ENCODE measurements at places on chromosomes 6 and 20.
A peak's percentile ranks its signal among the peaks of the same experiment; 100 is the strongest.

DNA sequence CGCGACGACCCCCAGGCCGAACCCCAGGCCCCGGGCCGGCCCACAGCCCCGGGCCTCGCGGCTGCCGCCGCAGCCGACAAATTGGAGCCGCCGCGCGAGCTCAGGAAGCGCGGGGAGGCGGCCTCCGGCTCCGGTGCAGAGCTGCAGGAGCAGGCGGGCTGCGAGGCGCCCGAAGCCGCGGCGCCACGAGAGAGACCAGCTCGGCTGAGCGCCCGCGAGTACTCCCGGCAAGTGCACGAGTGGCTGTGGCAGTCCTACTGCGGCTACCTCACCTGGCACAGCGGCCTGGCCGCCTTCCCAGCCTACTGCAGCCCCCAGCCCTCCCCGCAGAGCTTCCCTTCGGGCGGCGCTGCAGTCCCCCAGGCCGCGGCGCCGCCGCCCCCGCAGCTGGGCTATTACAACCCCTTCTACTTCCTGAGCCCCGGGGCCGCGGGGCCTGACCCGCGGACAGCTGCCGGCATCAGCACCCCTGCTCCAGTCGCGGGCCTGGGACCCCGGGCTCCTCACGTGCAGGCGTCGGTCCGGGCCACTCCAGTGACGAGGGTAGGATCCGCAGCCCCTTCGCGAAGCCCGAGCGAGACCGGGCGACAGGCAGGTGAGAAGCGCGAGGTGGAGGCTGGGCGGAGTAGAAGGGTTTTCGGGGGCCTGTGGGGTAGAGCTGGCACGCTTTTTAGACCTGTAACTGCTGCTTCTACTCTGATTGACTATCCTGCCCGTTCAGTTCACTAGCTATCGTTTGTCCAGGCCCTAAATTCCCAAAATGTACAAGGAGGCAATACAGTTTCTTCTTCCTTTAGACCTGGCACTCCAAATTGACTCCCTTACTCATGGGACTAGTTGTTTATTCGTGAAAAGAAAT lies 654 bp downstream of the FAM8A1 start:
- peak; percentile 31 for DNase-seq

DNA sequence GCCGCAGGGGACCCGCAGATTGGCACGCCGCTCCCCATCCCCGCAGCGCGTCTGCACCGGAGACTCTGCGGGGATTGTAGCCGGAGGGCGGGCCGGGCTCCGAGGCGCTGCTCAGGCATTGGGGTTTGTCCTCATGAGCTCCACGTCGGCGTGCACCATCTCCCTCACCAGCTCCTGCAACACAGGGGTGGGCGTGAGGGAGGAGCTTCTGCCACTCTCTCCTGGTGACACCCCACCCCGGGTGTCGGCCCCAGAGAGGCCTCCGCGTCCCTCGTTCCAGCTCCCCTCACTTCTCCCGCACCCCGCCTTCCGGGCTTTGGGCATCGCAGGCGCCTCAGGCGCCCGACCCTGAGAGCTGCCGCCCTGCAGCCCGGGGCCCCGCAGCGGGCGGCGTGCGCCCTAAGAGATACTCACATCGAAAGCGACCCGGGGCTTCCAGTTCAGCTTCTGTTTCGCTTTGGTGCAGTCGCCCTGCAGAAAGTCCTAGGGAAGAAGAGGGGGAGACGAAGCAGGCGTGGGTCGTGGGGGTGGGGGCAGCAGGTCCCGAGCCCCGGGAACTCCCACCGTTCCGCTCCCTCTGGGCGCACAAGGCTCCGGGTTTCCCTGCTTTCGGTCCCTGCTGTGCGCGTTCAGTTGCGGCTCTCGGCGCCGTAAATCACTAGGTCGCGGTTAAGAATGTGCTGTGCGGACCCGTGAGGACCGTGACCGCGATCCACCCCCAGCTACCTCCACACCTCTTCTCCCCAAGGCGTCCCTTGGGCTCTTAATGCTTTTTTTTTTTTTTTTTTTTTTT lies 14.5 kb downstream of the FOXC1 start:
- no peak for DNase-seq

DNA sequence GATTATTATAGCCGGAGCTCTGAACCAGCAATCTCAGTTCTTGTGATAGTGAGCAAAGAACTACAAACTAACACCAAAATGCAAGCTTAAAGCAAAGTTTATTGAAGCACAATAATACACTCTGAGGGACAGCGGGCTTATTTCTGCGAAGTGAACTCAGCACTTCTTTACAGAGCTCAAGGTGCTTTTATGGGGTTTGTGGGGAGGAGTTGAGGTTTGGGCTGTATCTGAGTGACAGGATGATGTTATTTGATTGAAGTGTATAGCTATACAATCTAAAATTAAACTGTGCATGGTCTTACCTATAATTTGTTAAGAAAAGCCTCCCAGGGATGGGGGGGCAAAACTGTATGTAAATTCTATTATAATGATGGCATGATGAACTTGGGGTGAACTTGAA lies 1.0 kb upstream of the HFE start:
- no peak for DNase-seq

DNA sequence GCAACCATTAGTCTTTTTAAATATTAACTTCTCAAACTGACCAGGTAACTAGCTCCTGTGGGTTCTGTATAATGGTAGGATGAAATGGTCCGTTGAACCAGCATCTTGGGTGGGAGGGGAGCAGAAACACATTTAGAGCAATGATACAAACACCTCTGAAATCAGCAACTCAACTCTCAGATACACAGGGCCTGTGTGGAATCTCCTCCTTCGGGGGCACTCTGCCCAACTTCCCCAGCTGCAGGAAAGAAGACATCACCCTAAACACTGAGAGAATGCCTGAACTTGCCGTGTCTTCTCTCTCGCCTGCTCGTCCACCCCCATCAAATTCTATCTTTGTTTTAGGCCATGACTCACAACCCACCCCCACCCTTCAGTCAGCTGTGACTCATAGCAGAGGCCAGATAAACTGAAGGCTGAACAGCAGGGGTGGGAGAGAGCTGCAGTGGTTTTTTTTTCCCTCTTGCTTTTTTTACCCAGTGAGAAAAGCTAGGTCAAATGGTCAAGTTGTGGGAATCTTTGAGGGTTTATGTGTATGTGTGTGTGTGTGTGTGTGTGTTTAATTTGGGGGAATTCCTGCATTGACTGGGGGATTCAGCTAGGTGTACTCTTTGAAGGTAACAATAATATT lies 593.4 kb upstream of the JAG1 start:
- no peak for DNase-seq

DNA sequence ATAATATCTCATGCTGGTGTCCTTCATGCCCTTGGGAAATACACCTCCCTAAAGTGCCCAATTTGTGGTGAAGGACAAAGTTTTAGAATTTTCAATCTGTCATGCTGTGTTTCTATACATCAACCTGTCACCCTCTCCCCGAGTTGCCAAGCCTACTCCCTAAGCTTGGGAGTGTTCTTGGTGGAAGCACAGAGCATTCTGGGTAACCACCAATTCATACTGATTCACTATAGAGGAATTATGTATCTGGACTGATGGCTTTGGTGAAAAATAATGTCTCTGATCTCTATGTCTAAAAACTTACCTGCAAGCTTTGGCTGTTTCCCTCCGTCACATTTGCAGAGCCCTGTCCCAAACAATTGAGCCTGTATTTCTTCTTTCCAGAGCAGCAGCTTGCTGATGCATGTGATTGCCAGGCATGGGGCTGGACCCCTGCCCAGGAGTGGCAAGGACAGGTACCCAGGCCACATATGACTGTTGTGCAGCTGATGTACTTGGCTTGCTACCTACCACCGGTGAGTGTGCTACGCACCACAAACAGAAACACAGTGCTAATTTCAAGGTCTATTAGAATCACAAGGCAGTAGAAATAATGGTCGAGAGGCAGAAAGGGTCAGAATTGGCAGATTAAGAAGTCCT lies 202.8 kb upstream of the CITED2 start:
- no peak for DNase-seq

DNA sequence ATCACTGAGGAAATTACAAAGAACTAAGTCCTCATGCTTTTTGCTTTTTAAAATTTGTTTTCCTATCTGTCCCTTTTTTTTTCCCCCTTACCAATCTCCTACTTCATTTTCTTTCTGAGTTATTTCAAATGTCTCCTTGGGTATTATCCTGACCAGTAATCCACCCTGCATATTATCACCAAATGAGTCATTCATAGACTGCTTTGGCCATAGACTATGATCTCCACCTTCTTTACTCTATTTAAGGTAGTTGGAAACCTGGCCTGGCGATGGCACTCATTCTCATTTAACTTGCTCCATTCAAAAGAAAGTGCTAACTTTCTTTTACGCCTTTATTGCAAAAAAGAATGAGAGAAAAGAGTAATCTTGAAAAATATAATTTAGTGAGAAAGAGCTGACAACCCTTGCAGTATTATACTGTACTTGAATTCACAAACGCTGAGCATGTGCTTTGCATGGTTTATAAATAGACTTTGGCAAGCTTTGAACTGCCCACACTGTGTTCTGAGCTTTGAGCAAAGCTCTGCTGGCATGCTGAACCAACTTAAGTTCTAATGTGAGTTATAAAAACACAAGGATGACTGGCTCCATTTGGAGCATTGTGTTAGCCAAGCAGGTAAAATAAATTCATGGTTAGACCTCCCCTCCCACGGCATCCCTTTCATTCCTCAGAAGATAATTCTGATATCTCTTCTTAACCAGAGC lies 198.9 kb downstream of the NKAIN2 start:
- DNase-seq = no peak

GRCh38 chr20:21278829-21279228 lies 24.3 kb upstream of the XRN2 start:
- DNase-seq = no peak

GRCh38 chr20:40948465-40949267 lies 80.0 kb upstream of the TOP1 start:
- no peak for DNase-seq

DNA sequence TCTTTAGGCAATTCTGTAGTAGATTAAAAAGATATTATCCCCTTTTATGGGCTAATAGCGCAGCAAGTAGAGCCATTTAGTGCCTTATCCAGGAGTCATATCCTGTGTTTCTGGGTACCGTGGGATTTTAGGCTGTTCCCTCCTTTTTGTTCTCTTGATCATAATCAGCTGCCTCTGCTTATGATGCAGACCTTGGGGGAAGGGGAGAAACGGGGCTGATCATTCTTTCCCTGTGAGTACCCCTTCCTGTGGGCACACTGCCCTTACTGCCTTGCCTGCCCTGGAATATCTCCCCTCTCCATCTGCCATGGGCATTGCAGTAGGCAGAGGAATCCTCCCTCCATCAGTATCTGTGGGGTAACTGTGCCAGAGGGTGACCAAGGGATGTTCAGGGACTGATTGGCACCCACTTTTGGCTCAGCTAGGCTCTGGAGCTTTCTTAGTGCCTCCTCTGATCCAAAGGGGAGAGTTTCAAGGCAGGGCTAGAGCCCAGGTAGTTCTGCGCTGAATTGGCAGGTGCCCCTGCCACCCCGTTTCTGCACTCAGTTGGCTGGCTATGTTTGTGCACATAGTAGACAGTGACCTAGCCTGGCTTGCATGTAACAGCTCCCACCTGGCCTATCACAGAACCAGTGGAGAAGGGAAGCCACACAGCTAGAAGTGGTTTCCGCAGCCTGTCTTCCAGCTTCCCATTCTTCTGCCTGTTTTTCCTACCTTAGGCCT lies 103.3 kb downstream of the FIG4 start:
- DNase-seq = no peak

DNA sequence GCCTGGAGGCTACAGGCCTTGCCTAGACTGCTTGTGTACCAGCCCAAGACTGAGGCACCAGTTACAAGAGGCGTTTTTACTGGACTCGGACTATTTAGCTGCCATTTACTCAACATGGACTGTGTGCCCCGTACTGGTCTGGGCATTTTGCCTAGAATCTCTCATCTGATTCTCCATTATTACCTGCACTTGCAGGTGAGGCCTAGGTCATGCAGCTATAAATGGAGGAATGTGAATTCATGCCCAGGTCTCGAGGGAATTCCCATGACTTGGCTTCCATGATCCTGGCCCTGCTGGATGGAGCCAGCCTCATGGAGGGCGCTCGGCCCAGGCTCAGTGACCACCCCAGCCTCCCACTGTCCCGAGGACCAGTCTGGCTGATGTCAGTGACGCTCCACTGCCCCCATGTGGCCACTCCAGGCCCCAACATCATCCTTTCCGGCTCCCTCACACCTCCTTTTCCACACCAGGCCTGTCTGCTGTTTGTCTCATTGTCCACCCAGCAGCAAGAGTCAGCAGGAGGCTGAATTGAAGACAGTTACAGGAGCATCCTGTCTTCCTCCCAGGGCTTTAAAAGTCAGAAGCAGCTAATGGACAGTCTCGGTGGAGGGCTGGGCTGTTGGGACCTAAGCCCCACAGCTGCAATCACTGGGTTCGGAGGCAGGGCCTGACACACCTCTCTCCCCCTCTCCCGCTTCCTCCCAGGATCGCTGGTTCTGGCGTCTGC lies 8.7 kb downstream of the MMP24OS start:
- DNase-seq = peak; percentile 52

DNA sequence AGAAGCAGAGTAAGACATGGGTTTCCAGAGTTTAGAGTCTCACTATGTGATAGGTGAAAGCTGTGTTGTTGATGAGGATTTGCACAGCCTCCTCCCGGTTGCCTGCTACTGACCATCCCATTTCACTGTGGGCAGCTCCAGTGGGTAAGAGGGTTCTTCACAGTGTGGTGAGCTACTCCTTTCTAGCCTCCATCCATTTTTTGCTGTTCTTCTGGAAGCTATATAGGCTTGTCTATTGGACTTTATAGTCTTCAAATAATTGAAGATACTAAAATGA lies 13.4 kb downstream of the UST start:
- no peak for DNase-seq

- no peak for DNase-seq
These were observed 91.1 kb downstream of the ASXL1 start for GRCh38 chr20:32449057-32449889.

GRCh38 chr20:6051505-6051904 lies 2.4 kb downstream of the LRRN4 start:
- DNase-seq = no peak

DNA sequence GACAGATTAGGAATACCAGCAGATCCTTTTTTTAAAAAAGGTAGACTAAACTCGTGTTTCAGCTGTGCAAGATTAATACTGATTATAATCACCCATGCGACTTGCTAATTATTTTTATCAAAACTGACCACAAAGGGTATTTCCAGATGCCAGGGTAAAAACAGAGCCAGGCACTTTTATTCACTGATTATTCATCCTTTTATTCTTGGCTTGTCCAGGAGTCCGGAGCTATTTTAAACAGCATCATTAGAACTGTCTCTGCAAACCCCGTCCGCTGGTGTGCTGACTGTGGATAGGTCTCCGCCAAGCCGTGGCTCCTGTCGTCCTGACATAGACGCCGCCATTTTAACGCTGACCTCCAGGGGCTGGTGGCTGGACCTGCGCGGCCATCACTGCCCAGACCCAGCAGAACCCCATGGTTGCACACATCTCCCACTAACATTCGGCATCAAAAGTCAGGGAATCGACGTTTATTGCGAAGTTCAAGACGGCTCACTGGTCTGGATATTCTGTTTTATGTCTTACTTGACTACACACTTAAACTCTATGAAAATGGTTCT lies 364.8 kb downstream of the THBS2 start:
- no peak for DNase-seq

- DNase-seq = no peak
These were observed 170.7 kb upstream of the SCGN start for GRCh38 chr6:25481267-25481666.

DNA sequence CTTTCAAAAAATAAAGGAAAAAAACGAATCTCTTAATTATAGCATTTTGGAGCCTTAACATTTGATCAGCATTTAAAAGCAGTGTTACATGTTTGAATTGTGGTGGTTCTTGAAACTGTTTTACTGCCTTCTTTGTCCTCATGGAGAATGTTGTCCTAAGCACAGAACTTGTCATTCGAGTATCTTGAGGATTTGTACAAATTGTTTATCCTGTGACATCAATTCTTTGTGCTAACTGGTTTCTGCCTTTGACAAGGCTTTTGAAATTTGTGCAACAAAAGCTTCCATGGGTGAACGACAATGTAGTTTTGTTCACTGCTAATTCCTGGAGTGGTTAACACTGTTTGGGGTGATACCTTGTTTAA lies 130.8 kb downstream of the SCAF8 start:
- DNase-seq = no peak
